Head of caudate nucleus (tissue), 42 donors: ENCODE measurements at places on chromosomes 5 and 9.

GRCh38 chr9:123290764-123291163 lies 22.4 kb upstream of the STRBP start:
- DNase-seq = no peak

DNA sequence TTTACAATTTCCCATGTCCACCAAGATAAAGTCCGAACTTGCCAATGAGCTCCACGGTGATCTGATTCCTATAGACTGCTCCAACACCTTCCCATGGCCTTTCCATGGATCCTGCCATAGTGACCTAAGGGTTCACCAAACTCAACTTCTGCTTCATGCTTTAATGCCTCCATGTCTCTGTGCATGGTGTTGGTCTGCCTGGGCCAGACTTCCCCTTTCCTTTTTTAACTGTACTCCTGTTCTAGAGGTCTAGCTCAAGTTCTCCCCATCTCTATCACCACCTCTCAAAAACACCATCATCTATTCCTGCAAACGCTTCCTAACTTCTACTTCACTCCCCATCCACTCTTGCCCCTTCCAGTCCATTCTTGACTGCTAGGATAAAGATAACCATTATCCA lies 14.8 kb upstream of the SMARCA2 start:
- no peak for DNase-seq

GRCh38 chr9:89379031-89379430 lies 60.7 kb downstream of the SECISBP2 start:
- no peak for DNase-seq

DNA sequence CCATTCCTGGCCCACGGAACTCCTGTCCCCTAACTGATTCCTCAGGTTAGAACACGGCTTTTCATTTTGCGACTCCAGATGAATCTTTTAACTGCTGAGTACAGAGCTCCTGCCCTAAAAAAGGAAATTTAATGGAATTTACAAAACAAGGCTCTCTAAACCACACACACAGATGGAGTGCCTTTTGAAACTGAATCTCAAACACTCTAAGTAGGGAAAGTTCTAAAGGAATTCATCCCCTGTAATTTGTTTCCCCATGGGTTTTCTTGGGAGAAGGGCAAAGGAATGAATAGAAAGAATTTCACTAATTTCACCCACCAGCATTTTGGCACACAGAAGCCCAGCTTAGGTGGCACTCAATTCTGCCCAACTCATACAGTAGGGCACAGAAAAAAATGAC lies 106.5 kb downstream of the THBS4 start:
- no peak for DNase-seq

DNA sequence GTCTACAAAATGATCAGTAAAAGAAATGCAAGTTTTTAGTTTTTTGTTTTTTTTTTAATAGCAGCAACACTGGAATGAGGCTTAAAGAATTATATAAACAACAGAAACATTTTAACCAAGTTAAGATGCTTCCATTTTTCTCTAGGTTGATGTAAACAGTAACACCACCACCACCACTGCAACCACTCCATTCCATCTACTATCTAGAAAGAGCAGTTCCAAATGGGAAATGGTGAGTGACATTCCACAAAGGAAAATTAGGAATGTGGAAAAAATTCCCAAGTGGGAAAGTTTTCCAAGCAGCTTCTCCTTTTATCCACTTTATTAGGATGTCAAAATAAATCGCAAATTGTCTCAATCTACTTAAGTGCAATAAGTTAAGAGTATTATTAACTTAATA lies 32.6 kb downstream of the SLC38A9 start:
- no peak for DNase-seq

- DNase-seq = no peak
Measured at GRCh38 chr5:172941067-172941516, 18.1 kb upstream of the RPL26L1 start.

DNA sequence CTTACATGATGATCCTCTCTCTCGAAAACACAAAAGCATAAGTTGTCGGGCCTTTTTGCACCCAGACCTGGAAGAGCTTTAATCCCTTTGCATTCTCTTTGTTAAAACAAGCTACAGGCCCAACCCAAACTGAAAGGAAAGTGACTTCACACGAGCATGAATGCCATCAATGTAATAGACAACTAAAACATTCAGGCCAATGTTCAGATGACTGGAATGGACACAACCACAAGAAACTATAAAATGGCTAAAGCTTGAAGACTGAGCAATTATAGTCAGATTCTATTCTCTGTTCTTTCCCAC lies 45.5 kb downstream of the RFX3 start:
- DNase-seq = no peak

DNA sequence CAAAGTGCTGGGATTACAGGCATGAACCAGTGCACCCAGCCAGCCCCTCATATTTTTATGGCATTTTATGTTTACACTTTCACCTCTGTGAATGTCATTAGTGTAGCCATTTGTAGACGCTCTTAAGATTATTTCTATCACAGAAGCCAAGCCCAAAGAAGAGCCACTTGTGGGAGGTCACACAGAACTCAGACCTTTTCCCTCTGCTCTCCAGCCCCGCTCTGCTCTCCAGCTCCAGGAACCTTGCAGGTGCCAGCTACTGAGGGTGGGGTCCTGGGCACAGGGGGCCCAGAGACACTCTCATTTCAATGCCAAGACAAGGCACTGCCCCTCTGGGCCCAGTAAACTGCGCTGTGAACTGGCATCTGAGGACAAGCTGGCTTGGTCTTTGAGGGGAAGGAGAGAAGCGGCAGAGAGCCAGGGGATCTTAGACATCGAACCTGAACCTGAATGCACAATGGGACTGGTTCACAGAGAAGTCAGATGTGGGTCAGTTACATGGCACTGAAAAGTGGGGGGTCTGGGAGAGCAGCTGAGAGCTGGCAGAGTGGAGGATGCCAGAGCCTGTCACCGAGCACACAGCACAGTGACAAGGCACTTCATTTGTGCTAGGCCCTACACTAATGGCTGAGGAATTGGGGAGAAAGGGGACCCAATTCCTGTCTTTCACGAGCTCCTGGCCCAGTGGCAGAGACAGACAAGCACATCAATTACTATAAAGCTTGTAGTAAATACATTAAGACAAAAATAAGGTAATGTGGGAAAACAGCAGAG lies 16.7 kb downstream of the ANXA6 start:
- no peak for DNase-seq

GRCh38 chr5:14452685-14453454 lies 128.7 kb upstream of the OTULINL start:
- DNase-seq = no peak

DNA sequence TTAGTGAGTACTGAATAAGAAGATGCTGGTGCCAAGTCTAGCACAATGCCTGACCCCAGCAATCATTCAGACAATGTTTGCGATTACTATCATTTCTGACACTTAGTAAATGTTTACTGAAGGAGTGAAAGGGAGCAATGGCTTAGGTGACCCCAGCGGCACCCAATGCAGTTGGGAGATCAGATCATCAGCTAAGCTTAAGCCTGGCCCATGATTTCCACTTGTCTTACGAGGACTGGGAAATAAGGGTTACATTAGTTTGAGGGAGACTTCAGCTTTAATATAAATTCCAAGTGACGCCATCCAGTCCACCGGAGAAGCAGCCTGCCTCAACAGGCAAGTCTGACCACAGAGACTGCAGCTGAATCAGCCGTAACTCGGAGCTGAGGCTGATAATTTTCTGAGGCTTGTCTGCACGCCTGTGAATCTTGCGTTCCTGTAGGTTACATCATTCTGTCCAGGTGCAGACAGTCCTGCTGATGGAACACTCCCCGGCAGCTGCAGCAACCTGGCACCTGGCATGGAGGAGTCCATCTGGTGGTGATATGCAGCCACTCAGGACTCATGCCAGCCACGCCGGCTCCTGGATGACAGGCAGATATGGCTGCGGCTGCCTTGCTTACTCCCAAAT lies 34.9 kb upstream of the FGF1 start:
- DNase-seq = no peak

- DNase-seq = no peak
Measured at GRCh38 chr5:10400831-10401230, 40.8 kb upstream of the ROPN1L start.

- DNase-seq = no peak
Measured at GRCh38 chr9:135222881-135223760, 135.7 kb downstream of the OLFM1 start.
